ENCODE measurements at places on chromosomes 3 and 15.

GRCh38 chr3:46930945-46931403 is 45.6 kb downstream of the CCDC12 start:
- no peak for DNase-seq

DNA sequence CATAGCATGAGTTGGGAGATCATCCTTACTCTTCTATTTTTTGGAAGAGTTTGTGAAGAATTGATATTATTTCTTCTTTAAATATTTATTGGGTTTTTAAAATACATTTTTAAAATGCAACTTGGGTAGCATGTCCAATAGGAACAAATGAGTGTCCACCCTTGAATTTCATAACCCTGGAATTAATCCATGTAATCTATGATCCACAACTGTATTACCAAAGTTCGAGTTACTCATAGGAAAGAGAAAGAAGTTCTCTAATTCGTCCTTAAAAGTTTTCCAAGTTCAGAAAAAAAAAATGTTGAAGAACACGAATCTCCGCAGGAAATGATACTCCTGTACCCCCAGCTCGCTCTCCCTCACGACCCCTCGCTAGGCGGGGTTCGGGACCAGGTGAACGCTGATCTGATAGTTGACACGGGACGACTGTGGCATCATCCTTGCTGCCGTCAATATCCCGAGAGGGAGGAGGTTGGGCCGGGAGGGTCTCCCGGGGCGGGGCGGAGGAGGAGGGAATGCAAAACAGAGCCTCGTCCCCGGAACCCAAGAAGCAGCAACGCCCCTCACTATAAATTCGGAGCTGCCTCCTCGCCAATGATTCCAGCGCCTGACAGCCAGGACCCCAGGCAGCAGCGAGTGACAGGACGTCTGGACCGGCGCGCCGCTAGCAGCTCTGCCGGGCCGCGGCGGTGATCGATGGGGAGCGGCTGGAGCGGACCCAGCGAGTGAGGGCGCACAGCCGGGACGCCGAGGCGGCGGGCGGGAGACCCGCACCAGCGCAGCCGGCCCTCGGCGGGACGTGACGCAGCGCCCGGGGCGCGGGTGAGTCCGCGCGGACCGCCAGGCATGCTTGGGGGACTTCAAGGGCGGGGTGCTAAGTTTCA is at the start of gene AGTR1:
AGTR1 (plus strand) TSS at position 598 of the 884 bp plus-strand sequence. CDS start 43,133 bp downstream, outside the sequence.
- DNase-seq = no peak

DNA sequence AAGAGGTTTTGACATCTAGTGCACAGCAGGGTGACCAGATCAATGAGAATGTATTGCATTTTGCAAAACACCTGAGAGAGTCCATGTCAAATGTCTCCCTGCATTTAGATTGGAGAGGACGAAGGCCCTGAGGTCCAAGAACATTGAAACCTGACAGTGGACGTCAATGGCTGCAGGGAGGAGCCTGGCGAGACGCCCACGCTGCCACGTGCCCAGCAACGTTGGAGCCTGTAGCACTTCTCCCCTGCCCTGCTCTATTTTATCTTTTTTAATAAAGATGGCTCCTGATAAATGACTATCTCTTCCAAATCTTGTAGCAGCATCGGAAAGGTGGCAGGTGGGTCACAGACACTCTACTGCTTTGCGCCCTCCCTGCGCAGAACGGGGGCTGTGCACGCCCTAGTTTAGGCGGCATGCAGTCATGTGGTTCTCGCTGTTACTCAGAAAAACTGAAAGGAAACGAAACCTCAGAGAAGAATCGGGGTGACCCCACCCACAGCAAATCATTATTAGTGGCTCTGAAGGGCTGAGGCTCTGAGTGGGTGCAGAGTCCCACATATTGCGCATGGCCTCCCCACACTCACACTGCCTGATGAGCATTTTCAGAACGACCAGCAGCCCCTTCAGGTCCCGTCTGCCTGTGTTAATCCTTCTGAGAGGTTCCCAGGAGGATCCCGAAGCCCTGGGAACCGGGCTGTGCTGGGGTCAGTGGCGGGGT is 62.5 kb upstream of the TAMM41 start:
- DNase-seq = no peak

GRCh38 chr3:55538158-55538557 is 51.1 kb upstream of the WNT5A start:
- no peak for DNase-seq

DNA sequence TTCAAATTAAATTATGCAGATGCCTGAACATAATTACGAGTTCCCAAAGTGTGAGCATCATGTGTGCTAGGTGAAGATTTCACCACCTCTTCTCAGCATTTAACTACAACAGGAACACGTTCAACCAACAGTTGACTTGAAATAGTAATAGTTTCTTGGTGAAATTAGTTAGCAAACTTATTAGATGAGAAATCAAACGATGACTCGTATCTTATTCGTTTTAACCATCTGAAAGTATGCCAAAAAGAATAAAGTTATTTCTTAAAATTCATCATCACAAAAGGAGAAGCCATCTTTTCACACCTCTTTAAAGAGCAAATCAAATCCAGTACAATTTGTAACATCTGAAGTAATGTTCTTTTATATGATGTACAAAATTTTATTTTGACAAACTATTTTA is 2.3 kb downstream of the BNC1 start:
- DNase-seq = no peak

Data from thymus (tissue), 14 donors.